ENCODE measurements at places on chromosomes 11 and 22.

DNA sequence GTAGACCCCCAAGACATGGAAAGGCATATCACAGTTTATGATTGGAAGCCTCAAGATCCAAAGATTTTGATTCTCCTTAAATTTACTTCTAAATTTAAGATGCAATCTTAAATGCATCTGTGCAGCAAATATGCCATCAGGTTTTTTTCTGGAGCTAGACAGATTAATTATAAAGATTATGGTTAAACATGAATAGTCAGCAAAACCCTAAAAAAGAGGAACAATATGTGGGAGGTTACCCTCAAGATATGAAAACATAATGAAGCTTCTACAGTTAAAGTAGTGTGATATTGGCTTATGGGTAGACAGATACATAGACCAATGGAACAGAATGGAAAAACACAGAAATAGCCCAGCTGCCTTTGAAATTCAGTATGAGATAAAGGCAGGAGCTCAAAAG is 31.7 kb downstream of the OR8B12 start:
- DNase-seq = no peak

GRCh38 chr22:25166266-25167040 is 33.2 kb upstream of the CRYBB3 start:
- no peak for DNase-seq

DNA sequence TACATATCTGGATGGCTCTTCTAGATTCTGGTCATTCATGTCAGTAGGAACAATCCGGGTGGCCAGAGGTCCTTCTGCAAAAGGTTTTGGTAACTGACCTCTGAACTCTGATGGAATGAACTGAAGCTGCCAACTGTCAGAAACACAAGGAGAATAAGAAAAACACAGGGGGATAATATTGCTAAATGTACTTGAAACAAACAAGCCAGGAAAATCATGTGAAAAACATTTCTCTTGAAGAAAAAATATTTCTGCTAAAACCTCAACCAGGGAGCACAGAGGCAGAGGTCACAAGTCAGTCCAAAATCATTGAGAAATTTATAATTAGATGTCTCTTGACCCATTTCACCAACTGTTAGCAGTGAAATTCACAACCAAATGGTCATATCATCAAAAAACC is 35.2 kb downstream of the ALG9 start:
- no peak for DNase-seq

DNA sequence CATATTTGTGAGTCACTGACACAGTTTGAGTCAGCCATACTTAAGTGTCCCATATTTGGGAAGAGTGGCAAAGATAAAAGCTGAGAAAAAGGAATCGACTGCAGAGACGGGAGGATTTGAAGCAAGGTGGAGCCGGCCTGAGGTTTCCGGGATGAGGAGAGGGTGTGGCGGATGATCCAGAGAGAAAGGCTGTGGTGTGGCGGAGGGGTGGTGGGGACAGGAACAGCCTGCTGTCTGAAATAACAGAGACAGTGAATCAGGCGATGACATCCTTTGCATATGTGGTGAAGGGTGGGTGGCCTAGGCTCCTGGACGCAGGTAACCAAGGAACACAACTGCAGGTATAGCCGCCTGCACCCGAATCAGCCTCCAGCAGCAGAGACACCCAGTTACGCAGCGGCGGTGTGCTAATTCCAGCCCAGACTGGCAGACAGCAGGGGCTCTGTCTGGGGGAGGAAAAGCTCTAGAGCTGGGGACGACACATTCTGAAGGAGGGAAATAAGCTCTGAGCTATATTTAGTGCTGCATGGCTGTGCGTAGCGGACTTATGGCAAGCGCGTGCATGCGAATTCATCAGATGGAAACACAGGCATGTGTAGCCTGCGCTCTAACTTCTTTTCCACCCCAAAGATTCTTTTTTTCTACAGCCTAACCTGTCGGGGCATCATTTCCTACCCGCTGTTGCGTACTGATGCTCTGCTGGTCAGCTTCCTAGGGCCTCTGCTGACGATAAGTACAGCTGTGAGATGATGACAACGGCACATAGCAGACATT is 62.7 kb upstream of the BARX2 start:
- no peak for DNase-seq

GRCh38 chr22:39622881-39623367 is 52.4 kb downstream of the CACNA1I start:
- no peak for DNase-seq

DNA sequence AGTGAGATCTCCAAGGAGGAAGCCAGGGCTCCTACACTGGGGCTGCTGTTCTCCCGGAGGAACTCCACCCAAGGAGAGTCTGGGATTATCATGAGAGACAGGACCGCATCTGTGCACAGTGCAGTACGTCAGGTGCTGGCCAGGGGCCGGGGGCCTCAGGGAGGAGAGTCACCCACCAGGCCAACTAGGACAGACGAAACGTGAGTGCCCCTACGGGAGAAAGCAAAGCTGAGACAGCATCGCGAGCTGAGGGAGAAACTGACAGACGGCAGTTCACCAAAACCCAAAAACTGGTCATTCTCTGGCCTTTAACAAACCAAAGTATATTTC is 273.4 kb downstream of the BRD1 start:
- no peak for DNase-seq

GRCh38 chr22:49770547-49771265 is 57.0 kb downstream of the BRD1 start:
- no peak for DNase-seq

- DNase-seq = no peak
Measured at GRCh38 chr11:68825571-68825970, 16.1 kb downstream of the CPT1A start.

DNA sequence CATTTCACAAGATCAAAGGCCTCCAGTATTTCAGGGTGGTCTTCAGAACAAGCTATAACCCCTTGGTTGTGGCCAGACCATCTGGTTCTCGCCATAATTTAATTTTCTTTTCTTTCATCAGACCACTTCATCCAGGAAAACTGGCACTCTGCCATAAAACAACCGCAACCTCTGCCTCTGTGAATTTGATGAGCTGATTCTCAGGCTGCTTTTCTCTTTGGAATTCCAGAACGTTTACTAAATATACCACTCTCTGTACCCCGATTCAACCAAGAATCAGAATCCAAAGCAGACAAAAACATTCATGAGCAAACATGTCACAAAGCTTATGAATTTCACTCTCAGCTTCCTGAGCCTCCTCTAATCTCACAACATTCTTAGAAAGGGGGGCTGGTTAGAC is 331.8 kb upstream of the SYN3 start:
- DNase-seq = no peak

GRCh38 chr11:69155302-69156234 is at the start of gene SMIM38:
Gene SMIM38, plus strand, starts transcription at chr11:69155935. Its CDS starts 1,912 bp downstream, at chr11:69157847.
- no peak for DNase-seq

GRCh38 chr11:134554106-134554505 is 142.1 kb upstream of the B3GAT1 start:
- DNase-seq = no peak
